ELF-1 (cell line): ENCODE measurements at places on chromosomes 11 and 22.
A peak's percentile ranks its signal among the peaks of the same experiment; 100 is the strongest.

- DNase-seq, result no peak
Observed at GRCh38 chr11:26227883-26228502, 103.9 kb upstream of the ANO3 start.

DNA sequence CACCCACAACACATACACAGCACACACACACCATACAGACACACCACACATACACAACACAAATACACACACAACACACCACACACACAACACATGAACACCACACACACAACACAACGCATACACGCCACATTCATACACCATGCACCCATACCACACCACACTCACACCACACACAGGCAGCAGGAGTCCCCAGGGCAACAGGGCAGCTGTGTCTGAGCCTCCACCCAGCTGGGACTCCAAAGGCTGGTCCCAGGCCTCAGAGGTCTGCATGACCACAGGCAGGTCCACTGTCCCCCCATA lies 3.3 kb upstream of the WNT7B start:
- no peak for DNase-seq

DNA sequence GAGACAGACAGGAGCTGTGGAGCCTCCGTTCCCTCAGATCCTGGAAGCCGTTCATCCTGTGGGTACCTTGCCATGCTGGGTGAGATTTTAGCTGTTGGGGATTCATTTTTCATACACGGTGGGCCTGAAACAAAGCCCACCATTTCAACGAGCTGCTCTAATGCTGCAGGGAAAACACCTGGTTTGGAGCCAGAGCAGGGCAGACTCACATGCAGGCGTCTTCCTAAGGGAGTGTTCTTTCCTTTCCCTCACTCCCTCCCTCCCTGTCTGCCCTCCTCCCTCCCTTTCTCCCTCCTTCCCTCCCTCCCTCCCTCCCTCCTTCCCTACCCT lies 52.5 kb downstream of the CD6 start:
- DNase-seq, result no peak

- peak; percentile 68 for DNase-seq
Observed at GRCh38 chr11:12103411-12104225, 6.8 kb upstream of the MICAL2 start.

- DNase-seq, result peak; percentile 71
Observed at GRCh38 chr11:72684236-72684912, 10.2 kb upstream of the PDE2A start.

- peak; percentile 44 for DNase-seq
Observed at GRCh38 chr22:35155403-35156025, 89.6 kb downstream of the ISX start.

DNA sequence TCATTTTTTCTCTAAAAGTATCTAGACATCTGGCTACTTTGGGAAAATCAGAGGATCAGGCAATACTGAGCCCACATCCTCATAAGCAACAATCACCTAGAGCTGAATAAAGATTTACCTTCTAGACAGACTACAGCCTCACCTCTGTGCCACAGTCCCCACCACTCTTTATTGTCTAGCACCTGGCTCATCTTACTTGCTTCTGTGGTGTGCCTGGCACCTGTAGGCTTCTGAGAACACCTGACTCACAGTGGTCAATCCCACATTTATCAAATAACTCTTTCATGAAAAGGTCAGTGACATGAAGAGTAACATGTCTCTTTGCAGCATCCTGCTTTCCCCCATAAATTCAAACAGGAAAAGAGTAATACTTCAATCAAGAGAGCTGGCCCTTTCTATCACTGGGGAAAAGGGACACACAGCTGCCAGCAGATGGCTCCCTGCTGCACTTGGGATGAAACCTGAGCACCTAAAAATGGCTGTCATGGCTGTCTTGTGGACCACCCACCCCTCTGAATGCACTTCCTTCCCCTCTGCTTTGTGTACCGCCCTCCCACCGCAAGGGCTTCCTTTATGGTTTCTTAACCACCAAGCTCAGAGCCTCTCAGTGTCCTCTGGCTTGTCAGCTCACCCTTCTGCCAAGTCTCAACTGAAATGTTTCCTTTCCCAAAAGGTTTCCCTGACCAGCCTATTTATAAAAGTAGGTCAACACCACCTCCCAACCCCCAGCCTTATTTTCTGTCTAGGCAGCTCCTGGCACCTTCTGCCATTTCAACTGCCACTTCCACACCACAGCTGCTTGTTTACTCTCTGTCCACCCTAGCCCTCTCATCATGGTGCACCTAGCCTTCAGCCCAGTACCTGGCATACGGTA lies 9.3 kb downstream of the TFIP11 start:
- DNase-seq, result peak; percentile 82

DNA sequence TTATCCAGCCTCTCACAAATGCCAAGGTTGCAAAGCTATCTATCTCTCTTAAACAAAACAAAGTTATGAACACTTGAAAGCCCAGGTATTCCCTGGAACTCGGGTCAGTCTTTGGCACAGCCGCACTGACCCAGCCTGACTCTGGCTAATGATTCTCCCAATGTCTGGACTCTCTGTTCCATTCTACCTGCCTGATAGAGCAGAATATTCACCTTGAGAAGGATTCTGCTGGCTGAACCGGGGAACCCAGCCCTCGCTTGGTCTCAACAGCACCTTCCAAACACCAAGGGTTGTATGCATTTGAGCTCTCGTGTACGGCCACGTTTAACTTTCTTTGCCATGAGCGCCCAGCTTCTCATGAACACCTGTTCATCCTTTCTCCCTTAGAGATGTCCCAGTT lies 116.8 kb downstream of the ZBTB16 start:
- no peak for DNase-seq

DNA sequence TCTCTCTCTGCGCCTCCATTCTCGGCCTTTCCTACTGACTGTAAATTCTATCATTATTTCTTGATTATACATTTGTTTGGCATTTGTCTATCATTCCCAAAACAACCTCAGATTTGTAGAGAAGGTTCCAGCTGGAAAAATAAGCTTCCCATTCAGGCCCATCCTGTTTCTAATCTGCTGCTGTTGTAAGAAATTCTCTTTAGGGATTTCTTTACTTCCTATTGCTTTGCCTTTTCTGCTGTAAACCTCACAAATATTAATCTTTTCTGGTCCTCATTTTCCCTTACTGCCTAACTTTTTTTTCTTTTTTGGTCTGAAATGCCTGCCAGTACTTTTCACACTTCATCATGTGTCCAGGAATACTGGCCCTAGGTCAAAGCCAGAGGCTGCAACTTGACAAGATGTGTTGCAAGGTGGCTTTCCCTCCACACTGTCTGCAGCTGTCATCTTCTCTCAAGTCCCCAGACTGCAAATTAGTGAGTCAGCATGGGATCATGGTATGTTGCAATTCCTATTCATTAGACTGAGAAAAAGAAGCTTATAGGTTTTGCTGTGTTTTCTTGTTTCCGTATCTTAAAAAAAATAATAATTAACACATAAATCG lies 858.7 kb upstream of the CHORDC1 start:
- no peak for DNase-seq

- no peak for DNase-seq
Observed at GRCh38 chr22:23065495-23066122, 4.7 kb upstream of the GNAZ start.

- DNase-seq, result peak; percentile 40
Observed at GRCh38 chr22:30291058-30291892, 2.0 kb upstream of the CASTOR1 start.

DNA sequence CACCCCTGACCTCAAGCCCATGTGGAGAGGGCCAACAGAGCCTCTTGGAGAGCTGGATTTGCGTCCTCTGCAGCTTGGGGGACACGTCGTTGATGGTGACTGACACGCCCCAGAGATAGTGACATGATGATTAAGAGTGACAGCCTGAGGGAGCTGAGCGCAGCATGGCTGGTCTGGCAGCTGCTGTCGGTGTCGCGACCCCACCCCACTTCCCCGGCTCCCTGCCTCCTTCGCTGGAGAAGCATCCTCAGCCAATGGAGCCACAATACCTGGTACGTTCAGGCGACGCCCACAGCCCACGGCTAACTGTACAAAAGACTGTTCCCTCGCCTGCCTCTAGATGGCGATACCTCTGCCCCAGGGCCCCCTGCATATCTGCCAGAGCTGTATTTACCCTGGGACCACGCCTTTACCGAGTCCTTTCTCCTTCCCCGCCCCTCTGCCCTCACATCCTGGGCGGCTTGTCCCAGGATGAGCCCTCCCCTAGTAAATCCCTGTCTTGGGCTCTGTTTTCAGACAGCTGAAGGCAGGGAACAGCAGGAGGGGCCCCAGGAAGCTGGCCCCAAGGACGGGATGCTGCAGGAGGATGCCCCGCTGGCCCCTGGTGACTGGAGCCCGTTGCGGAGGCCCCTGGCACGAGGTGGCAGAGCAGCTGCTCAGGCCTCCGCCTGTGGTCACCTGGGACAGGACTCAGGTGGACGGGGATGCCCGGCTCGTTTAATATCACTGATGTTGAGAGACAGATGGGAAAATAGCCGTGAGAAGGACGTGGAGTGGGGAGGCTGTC lies 90.6 kb downstream of the RPS6KA4 start:
- DNase-seq, result peak; percentile 98

- no peak for DNase-seq
Observed at GRCh38 chr11:62427630-62428233, 8.9 kb downstream of the SCGB1A1 start.

DNA sequence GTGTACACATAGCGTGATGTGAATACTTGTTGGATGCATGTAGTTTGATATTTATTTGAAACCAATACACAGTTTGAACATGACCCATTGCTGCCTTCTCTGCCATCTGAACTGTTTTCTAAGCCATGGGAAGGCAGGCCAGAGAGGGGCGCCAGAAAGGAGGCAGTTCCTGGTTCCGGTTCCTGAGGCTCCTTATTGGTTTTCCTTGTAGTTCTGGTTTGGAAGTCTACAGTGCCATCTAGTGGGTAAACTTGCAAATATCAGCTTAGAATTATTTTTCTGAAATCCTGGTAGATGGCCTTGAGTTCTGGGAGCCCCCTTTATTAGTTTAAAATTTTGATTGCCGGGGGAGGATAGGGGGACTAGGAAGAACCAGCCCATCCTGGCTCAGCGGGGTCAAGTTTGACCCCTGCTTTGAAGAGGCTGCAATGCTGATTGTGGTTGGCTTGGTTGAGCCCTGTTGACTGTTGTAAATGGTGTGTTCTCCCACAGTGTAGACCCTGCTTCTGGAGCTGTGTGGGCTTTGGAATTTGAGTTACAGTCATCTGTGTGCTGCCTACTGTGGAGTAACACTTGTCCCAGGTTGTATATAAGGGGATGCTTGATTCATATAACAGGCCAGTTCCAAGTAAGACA lies 48.4 kb downstream of the GRAMD1B start:
- DNase-seq, result peak; percentile 88

- DNase-seq, result no peak
Observed at GRCh38 chr22:42227435-42227834, 43.0 kb downstream of the TCF20 start.

DNA sequence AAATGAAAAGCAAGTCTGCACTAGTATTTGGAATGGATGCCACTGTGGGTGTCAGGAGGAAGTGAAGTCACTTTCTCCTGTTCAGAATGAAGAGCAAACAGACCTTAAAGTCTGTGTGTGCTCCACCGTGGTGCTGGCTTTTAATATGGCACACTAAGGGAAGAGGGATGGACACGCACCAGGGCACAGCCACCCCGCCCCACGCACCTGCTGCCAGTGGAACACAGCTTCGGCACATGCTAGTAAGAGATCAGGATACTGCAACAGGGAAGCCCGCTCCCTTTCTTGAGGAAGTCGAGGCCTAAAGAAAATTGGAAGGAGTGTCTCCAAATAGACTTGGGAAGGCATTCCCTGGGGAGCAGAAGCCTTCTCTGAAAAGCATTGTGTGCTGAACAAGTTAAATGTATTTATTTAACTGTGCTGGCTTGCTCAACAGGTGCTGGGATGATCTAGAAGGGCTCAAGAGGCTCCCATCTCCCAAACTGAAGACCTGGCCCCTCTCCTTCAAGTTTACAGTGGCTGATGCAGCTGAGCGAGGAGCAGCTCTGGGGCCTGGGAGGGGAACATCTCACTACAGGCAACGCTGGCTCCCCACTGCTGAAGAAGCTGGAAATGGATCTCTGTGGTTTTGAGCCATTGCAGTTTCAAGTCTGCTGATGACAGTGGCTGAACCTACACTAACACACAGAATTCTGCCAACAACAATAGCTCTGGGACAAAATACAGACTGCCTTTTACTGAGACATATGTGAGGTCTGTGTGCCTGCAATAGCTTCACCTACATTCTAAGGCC lies 504.6 kb upstream of the B3GAT1 start:
- no peak for DNase-seq

GRCh38 chr11:28822576-28822975 lies 714.4 kb downstream of the METTL15 start:
- no peak for DNase-seq

DNA sequence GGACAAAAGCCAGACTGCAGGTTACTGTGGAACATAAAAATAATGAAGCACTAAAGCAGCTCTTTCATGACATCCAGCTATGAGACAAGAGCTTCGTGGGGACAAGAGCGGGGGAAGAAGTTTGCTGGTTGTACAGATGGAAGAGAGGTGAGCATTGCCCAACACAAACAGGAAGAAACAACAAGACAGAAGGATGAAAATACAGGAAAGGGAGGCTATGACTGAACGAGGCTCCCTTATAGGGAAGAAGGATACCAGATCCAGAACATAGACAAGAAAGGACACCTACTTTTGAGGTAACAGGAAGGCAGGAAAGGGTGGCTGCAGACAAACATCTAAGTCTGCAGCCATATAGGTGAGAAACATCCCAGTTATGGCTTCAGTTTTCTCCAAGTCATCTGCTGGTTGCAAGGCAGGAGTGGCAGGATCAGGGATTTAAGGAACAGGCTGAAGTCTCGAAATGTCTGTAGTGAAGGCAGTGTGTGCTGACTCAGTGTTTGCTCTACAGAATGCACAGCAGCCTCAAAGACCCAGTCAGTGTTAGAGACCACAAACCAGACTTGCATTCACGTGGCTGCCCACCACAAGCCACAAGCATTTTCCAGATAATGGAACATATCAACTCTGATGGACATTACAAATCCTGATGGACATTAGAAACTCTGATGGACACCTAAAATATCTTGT lies 1.9 kb downstream of the CLTCL1 start:
- DNase-seq, result no peak

DNA sequence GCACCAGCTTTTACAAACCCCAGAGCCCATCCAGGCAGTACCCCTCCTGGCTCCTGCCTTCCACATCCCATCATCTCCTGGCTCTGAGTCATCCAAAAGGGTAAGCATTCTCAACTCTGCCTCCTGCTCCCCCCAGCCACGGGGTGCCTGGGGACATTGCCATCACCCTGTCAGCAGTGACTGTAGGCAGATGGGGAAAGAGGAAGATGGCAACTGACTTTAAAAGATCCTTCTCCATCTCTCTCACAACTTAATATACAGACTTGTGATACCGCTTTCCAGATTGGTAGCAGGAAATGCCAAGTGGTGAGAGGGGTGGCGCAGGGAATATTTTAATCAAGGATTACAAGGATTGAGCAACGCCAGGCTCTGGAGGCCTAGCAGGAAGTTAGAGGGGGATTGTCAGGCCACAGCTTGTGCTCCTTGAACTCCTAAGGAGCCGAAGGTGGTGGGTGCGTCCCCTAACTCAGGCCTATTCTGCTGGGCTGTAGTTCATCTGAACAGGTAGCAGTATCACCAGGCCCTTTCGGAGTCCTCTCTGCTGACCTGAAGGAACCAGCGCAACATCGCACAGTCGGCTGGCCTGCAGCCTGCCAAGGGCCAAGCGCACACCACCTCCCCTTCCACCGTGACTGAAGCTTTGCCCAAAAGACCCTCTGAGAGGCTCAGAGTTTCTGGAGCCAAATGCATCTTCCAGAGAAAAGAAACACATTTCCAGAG lies 83.3 kb downstream of the ZC3H12C start:
- DNase-seq, result peak; percentile 19

GRCh38 chr11:61270354-61271076 lies 24.6 kb downstream of the VWCE start:
- no peak for DNase-seq
